ENCODE measurements at places on chromosomes 5 and 9. TPM values are rescaled to one million over a fixed set of nuclear protein-coding genes. Genes with fewer than 3 reads are reported as not detected.

DNA sequence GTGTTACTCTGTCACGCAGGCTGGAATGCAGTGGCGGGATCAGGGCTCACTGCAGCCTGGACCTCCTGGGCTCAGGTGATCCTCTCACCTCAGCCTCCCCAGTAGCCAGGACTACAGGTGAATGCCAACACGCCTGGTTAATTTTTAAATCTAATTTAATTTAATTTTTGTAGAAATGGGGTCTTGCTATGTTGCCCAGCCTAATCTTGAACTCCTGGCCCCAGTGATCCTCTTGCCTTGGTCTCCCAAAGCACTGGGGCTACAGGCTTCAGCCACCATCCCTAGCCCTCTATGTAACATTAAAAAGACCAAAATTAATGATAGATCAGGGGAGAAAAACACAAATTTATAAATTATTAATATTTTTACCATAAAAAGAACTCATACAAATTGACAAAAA lies 11.3 kb upstream of the UBAP2 start:
- no peak for DNase-seq

- DNase-seq: no peak
These were observed 27.5 kb downstream of the IRF1 start for GRCh38 chr5:132462856-132463745.

DNA sequence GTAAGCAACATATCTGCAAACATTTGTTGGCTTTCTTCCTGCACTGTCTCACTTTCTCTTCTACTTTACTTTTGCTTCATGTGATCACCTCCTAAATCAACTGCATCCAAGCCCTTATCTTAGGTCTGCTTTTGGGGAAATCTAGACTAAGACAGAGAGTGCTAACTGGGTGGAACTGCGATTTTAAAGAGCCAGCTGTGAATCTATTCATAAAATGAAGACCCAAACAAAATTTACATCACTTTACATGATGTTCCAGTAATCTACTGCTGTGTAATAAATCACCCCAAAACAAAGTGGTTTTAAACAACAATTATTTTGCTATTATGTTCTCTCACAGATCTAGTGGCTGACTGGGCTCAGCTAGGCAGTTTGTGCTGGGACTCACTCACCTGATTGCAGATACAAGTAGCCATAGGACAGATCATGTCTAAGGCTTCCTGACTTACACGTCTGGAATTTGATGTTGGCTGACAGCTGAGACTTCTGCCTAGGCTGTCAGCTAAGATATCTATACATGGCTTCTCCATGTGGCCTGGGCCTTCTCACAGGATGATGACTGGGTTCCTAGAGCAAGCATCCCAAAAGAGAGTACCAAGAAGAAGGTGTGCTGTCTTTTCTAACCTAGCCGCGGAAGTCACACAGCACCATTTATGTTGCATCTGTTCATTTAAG lies 145.1 kb upstream of the TBCA start:
- no peak for DNase-seq

DNA sequence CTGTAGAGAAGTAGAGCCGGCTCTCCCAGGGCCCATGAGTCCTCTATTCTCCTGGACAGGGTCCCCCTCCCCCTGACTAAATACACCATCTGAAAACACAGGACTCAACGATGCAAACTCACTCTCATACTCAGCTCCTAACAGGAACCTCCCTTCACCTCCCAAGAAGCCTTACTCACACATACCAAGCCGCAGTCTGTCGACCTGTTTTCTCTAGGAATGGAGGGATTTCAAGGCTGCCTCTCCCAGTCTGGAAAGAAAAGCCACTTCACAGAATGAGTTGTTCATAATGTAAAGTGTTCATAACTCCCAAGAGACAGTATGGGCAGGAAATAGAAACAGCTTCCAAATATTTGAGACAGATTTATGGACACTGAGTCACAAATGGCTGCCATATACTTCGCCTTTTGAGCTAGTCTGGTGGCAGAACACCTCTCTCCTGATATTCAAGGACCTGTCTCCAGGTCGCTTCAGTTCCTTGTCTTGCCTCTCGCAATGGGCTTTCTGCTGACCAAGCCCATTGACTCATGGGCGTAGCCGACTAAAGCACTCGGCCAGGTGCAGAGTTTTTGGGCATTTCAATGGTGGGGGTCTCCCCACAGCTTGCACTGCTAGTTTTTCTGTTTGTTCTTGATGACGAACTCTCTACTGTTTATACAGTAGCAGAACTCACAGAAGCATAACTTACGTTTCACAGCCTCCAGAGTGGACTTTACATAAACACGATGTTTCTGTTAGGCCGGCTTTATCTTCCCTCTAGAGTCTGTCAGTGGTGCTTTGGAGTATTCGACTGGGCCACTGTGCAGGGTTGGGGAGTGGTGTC lies 25.0 kb upstream of the IL17B start:
- no peak for DNase-seq

- DNase-seq: no peak
These were observed 81.1 kb downstream of the RMI1 start for GRCh38 chr9:84061613-84062193.

Gene DOCK2
- 168 TPM for total RNA-seq

GRCh38 chr5:51860532-51861018 lies 477.3 kb downstream of the ISL1 start:
- DNase-seq: no peak

DNA sequence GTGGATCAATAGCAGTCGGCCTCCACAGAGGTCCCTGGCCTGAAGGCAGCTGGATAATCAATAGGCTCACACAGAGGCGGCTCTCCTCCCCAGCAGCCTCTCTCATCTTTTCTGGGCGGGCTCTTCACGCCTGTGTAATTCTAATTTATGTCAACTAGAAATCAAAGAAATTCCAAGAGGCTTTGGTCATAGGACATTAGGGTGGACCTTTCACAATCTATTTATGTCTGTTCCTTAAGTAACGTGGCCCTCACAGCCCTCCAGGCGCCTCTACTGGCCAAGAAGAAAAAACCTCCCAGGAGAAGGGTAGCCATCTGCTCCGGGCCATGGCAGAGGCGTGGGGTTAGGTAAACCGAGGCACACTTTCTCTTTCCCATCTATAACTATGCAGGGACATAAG lies 205.1 kb upstream of the EFNA5 start:
- DNase-seq: no peak

Gene CARTPT
- total RNA-seq: not detected

DNA sequence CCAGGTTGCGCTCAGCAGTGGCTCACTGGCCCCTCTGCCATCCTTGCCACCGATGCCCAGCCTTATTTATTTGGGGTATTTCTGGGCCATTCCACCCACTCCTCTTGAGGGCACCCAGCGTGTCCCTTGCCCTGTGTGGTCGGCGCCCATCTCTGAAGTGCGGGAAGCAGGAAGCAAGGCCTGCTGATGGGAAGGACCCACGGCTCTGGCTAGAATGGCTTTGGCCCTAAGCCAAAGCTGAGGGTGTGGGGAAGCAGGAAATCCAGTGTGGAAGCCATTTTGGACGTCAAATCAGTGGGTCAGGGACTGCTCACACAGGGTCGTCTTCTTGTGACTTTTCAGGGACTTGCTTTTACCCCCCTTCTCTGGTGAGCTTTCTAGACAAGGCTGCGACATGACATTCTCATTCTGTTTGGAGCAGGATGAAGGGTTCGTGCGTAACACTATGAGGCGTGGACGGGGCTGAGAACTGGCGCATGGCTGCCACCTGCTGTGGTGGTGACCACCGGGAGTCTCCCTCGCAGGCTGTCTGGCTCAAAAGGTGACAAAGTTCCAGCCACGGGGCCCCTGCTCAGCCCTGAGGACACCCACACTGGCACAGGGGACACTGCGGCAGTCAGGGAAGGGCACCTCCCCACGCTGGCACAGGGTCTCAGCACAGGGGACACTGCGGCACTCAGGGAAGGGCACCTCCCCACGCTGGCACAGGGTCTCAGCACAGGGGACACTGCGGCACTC lies 50.7 kb upstream of the NKD2 start:
- DNase-seq: no peak

- DNase-seq: no peak
These were observed 265.5 kb upstream of the CD180 start for GRCh38 chr5:67462147-67462546.

Measured in T-cell (primary cell).